ENCODE measurements at places on chromosomes 2 and 18.
A peak's percentile ranks its signal among the peaks of the same experiment; 100 is the strongest.

GRCh38 chr2:157152362-157152761 lies 105.1 kb upstream of the GALNT5 start:
- no peak for DNase-seq

DNA sequence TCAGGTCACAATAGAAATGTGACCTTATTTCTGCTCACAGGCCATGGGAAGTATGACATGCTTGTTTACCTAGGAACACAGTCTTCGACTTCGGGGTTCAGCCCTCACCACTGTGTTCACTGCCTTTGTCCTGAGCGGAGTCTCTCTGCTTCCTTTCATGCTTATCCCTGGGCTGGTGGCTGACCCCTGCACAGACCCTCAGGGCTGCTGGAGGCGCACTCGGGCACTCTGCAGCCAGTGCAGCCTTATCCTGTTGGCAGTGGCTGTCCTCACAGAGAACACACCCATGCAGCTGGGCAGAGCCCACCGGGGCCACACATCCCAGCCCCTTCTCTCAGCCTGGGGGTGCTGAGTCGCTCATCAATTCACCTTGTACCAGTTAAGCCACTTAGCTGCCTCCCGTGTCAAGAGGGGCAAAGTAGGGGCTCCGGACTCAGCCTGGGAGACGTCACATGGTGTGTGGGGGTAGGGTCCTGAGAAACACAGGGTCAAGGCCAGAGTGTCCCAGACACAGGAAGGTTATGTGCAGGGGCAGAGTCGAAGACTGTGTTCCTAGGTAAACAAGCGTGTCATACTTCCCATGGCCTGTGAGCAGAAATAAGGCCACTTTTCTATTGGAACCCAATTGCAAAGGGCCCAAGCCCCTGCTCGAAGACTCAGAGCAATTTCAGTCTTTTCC lies 107.5 kb downstream of the FAM210A start:
- DNase-seq = no peak

DNA sequence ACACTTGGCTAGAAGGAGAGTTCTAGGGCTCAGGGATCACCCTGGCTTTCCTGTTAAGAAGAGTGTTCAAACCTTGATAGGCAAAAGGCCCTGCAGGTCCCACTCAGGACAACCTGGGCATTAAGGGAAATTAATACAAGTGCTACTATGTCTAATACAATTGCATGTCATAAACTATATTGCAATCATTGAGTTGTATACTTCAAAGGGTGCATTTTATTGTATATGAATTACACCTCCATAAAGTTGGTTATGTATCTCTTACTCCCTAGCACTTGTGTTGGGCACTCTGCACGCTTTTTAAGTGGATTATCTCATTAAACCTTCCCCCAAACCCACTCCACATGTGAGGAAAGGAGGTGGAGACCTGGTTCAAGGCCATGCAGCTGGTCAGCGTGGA lies 172.1 kb upstream of the GLI2 start:
- no peak for DNase-seq

DNA sequence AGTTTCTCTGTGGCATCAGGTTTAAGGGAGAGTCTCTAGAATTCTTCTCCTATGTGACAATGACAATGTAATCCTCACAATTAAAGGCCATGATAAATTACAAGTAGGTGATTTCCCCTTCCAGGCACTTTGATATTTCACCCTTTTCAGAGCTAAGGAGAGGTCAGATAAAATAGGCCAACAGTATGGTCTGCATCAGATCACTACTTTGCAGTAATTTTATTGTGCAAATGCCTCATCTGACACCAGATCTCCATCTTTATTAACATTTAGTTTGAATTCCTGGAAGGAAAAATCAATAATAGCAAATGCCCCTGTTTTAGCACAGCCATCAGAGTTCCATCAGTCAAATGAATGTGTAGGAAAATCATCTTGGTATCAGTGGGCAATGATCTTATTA lies 72.8 kb upstream of the RAB27B start:
- no peak for DNase-seq

- no peak for DNase-seq
Observed at GRCh38 chr2:207341804-207342203, 176.1 kb upstream of the KLF7 start.

- DNase-seq = no peak
Observed at GRCh38 chr2:14602309-14602708, 30.2 kb upstream of the LRATD1 start.

GRCh38 chr2:136114382-136114781 lies 3.6 kb downstream of the CXCR4 start:
- DNase-seq = no peak

DNA sequence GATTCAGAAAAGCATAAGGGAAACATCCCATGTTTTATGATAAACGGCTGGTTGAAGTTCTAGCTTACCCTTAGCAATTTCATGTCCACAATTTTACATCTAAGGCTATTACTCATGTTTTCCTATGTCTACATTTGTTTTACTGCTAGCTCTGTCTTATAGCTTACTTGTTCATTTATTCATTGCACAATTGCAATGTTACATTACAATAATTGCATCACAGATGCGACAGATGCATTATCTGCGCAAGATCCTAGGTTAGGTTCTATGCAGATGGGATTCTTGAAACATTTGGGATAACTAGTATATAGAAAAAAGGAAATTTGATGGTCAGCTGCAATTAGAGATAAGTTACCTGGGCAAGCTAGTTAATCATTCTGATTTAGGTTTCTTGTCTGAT lies 108.4 kb downstream of the ARHGAP28 start:
- DNase-seq = no peak

DNA sequence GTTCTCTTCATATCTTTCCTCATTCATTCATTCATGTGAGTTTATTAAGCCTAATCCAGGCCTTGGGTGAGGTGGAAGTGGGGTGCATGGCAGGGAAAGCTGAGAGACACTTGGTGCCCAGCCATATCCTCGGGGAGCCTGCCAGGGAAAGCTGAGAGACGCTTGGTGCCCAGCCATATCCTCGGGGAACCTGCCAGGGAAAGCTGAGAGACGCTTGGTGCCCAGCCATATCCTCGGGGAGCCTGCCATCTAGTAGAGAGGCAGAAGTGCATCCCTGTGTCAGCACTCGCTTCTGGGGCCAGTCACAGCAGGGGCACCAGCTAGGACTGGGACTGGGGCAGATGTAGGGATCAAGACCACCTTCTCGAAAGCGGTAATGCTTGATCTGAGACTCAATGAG lies 39.4 kb downstream of the DDX18 start:
- DNase-seq = no peak

GRCh38 chr18:46152808-46153617 lies 48.8 kb downstream of the HAUS1 start:
- DNase-seq = no peak

GRCh38 chr2:11573418-11574175 lies 39.8 kb downstream of the GREB1 start:
- DNase-seq = no peak

DNA sequence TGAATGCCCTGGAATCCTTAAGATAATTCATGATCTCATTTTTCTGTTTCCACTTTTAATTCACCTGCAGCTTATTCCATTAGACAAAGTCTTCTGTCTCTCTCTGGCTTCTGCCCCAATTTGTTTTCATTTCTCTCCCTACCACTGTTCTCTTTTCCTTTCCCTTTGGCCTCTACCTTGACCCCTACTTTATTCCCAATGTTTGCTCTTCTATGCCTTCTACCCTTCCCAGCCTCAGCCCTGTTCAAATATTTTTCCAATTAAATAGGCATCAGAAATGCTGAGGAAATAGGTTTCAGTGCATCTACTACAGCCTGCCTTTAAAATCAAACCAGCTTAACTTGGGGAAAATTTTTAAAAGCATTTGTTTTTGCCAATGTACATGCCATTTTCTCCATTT lies 443.7 kb upstream of the CWC22 start:
- DNase-seq = no peak

DNA sequence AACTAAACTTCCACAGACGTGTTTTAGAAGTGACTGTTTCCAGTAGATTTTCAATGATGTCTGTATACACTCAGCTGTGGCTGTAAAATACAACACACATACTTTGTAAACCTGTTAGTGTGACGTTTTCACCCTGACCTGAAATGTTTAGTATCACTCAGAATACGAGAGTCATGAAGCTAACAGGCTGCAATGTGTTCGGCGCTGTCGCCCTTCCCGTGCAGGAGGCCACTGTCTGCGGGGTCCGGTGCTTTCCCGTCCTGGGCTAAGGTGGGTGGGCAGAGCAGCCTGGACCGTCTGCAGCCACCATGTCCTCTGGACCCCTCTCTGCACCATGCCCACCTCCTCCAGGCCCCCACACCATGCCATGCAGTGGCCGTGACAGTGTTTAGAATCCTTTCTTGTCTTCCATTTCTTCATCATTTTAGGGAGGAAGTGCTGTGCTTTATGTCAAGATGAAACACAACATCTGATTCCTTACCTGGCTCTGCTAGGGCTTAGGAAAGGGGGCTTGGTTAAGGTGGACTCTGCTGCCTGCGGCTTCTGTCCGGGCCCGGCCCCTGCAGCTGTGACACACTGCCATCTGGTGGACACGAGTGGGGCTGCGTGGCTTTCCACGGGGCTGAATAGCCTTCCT lies 53.8 kb upstream of the RBM44 start:
- peak; percentile 72 for DNase-seq

GRCh38 chr2:16960579-16960978 lies 294.9 kb upstream of the CYRIA start:
- no peak for DNase-seq

DNA sequence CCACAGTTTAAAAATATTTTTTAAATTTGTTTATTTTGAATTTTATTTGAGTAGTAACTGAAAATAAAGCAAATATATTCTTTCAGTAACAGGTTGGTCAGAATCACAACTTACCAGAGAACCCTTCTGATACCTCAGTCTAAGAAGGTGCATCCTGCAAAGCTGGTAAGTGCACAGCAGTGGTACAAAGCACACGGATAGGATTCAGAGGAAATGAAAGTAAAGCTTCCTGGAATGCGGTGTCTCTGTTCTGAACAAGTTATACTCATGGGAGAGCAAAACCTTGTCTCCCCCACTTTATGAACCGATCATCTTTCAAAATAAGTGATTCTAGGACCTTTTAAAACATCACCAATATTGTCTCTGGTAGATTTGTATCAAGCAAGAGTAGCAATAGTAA lies 398.3 kb downstream of the TMX3 start:
- DNase-seq = no peak

DNA sequence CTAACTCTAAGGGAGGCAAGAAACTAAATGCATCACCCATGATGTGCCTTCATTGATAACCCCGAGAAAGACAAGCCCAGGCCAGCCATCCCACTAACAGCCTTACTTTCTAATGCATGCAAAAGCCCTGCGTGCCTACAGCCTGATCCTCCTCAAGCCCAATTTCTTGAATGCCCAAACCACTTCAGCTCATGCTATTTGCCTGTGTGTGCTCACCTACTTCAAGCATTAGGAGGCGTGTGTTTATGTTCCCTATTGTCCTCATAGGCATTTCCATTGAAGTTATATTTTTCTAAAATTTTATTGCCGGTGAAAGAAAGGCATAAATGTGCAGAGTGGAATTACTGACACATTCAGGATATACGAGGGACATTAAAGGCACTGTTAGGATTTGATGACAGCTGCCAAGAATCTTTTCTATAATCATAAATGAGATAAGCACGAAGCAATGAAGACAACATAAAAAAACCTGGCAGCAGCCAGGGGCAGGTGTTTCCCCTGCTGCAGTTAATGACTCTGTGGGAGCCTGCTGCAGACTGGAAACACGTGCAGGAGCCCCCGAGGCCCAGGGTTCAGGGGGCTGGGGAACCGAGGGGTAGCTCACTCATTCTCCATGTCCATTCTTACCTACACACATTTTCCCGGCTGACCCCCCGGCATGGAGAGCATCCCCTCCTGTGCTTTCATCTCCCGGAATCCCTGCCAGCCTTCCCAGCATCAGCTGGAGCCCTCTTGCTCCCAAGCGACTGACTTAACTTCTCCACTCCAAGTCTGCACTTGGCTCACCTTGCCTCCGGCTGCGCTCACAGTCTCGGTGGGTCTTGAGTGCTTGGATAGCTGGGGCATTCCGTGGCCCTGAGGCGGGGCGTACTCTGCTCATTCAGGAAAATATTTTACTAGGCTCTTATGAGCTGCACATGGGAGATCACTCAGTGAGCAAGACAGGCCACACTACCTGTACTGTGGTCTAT lies 292.3 kb upstream of the SIX2 start:
- DNase-seq = no peak

- no peak for DNase-seq
Observed at GRCh38 chr2:72128059-72128842, 19.4 kb downstream of the CYP26B1 start.

- no peak for DNase-seq
Observed at GRCh38 chr2:102143450-102143985, 972 bp downstream of the IL1R1 start.

GRCh38 chr2:157784169-157784822 lies 91.8 kb downstream of the ACVR1 start:
- no peak for DNase-seq

- no peak for DNase-seq
Observed at GRCh38 chr2:119224391-119225104, 914 bp downstream of the STEAP3 start.

GRCh38 chr18:55250768-55251173 lies 291.5 kb upstream of the CCDC68 start:
- no peak for DNase-seq

DNA sequence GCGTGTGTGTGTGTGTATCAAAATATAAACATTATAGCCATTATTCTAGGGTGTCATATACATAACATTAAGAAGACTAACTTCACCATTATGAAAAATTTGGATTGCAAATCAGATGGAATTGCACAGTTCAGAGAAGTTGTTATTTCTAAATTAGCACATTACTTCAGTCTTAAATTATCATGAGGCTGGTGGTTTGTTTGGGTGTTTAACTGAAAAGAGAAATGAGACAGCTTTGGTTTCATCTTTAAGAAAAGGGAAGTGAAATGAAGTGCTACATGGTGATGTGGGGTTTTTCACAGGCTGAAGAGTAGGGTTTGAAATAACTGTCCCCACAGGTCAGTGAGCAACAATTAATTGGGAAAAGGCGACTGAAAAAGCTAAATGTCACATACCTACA lies 161.2 kb upstream of the XIRP2 start:
- no peak for DNase-seq

- DNase-seq = no peak
Observed at GRCh38 chr2:8615252-8615575, 66.6 kb upstream of the ID2 start.

GRCh38 chr2:144693179-144693578 lies 173.3 kb upstream of the ZEB2 start:
- no peak for DNase-seq

DNA sequence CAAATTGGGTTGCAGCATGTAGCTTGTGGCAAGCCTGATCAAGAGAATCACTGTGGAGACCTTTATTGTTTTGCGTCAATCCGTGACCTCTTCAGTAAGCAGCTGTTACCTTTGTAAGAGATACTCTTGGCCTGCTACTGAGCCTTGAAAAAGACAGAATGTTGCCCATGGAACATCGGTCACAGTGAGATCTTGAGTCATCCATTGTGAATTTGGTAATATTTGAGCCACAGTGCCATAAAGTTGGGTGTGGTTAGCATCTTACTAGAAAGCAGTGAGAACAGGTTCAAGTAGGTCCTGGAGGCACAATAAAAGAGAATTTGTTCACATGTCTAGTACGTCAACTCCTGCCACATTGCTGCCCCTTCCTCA lies 12.7 kb upstream of the EFR3B start:
- no peak for DNase-seq

All from stimulated activated CD4-positive, alpha-beta T cell treated with anti-CD3 and anti-CD28 coated beads, Interleukin-1b, Interleukin-23, amount 100 ng/mL, for 1 hour (primary cell).